ENCODE measurements at places on chromosomes 7 and 10.

GRCh38 chr10:23522345-23522744, 83.5 kb downstream of the OTUD1 start:
- no peak for DNase-seq

DNA sequence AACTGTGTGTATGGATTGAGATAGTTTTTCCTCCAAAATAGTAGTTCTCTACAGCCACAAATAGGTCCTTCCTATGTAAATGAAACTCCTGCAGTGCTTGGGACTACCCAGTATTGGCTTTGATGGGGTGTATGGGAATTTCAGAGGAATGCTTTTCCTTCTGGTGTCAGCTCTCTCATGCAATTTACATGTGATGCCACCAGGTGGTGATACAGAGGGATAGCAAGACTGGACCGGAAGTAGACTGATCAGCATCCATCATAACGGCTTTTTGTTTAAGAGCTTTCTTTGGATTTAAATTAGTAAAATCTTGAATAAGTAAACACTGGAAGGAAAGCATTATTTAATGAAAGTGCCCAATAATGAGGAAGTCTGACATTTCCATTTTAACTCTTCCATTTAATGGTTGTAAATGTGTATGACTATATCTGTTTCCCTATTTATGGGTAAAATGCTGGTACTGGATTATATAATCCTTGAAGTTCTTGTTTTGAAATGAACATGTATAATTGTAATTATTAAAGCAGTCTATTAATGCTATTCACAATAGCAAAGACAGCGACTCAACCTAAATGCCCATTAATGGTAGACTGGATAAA, 22.7 kb downstream of the DYNC1I1 start:
- no peak for DNase-seq

DNA sequence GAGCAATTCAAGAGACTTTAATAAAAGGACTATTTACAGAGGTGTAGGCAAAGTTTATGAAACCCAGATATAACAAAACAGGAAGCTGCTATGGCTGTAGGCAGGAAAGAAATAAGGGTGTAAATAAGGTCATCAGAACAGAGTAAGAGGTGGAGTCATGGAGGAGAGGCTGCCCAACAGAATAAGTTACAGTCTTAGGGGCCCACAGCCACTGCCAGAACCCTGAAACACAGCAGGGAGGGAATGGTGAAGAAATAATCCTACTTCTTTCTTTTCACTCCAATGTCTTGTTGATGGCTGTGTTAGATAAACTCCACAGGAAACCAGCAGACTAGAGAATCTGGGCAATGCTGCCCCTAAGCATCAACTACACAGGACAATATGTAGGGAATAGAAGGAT, 155.8 kb upstream of the TAC1 start:
- no peak for DNase-seq

- DNase-seq, result no peak
Observed at GRCh38 chr7:156175003-156175402, 362.7 kb upstream of the SHH start.

- DNase-seq, result no peak
Observed at GRCh38 chr10:32318476-32318896, 28.5 kb downstream of the EPC1 start.

GRCh38 chr7:22610263-22610662, 110.3 kb upstream of the STEAP1B start:
- no peak for DNase-seq

GRCh38 chr10:130027716-130028464, 63.8 kb upstream of the EBF3 start:
- no peak for DNase-seq

DNA sequence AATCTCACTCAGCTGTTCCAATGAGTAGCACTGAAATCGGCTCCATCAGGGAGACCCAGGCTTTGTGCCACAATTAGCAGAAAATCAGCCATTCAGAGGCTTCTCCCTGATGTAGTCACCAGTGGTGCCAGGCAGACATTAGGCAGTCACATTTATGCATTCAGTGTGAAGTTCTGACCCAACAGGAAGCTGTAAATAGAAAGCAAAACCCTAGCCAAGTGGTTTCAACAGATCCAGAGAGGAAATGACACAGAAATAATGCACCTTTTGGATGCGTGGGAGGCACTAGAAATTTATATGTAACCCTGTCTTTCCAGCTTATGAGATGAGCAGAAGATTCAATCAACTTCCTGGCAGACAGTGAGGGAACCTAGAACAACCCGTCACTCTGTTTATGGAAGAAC, 186.4 kb downstream of the PDE1C start:
- DNase-seq, result peak; percentile 94

- no peak for DNase-seq
Observed at GRCh38 chr10:11297136-11297535, 279.5 kb downstream of the CELF2 start.

DNA sequence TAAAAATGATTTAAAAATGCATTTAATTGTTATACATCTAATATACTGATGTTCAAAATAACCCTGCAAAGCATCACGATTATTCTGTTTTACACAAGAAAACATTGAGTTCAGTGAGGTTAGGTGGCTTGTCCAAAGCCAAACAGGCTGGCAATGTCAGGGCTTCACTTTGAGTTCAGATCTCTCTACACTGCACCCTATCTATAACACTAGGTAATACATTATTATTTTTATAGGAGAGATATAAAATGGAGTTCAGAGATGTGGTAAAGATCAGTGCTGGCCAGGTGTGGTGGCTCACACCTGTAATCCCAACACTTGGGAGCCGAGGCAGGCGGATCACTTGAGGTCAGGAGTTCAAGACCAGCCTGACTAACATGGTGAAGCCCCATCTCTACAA, 165.9 kb upstream of the MYO3A start:
- no peak for DNase-seq

DNA sequence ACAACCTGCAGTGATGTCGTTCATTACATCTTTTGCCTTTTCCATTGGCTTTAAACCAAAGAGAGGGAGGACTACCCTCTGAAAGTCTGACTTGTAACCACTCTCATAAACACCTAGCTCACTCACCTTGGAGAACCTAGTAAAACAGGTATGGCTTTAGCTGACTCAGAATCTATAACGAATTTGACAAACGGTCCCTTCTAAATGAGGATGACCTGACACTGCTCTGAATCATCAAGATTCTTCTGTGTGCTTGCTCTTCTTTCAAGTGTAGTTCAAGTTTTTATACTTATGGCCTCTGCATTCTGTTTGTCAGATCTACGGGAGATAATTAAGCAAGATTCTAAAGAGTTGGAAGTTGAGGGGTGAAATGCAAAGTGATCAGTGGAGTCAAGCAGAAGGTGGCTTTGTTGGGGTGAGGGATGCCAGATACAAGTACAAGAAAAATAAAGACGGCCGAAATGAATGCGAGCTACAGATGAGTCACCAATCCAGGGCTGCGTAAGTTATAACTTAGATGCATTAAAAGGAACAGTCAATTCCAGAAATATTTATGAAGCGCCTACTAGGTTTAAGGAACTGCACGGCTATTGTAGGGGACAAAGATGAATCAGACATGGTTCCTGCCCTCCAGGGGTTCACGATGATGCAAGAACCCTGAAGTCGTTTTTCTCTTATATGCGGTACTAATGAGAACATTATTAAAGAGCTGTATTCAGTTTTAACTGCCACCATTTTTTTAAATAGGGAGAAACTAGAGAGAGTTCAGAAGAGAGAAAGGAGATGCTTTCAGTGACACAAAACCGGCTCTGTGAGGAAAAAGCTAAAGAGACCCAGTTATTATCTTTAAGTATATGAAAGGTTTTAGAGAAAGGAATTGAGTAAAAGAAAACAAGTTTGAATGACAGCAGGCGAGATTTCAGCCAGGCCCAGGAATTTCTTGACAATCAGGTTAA, 6.5 kb downstream of the HIPK2 start:
- DNase-seq, result no peak

- DNase-seq, result no peak
Observed at GRCh38 chr7:155893664-155894063, 81.4 kb upstream of the SHH start.

- no peak for DNase-seq
Observed at GRCh38 chr7:38229386-38229785, 44.0 kb downstream of the TARP start.

GRCh38 chr10:132651511-132652029, 114.0 kb downstream of the INPP5A start:
- DNase-seq, result no peak

DNA sequence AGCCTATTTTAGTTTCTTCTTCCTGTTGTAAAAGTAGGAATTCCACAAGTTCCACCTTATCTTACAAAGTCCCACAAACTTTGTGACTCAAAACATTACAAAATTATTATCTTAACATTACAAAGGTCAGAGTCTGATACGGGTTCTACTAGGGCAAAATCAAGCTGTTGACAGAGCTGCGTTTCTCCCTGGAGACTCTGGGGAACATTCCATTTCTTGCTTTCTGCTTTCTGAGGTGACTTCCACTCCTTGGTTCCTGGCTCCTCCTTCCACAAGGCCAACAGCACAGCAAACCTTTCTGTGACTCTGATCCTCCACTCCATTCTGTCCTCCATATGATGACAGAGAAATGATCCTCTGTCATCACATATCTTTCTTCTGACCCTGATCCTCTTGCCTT, 10.6 kb downstream of the OR2F1 start:
- DNase-seq, result no peak

DNA sequence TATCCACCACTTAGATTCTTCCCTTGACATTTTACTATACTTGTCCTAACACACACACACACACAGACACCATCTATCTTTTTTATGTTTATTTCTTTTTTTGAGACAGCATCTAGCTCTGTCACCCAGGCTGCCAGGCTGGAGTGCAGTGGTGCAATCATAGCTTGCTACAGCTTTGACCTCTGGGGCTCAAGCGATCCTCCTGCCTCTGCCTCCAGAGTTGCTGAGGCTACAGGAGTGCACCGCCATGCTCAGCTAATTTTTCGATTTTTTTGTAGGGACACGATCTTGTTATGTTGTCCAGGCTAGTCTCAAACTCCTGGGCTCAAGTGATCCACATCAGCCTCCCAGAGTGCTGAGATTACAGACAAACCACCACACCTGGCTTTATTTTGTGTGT, 16.7 kb downstream of the WIPI2 start:
- no peak for DNase-seq

DNA sequence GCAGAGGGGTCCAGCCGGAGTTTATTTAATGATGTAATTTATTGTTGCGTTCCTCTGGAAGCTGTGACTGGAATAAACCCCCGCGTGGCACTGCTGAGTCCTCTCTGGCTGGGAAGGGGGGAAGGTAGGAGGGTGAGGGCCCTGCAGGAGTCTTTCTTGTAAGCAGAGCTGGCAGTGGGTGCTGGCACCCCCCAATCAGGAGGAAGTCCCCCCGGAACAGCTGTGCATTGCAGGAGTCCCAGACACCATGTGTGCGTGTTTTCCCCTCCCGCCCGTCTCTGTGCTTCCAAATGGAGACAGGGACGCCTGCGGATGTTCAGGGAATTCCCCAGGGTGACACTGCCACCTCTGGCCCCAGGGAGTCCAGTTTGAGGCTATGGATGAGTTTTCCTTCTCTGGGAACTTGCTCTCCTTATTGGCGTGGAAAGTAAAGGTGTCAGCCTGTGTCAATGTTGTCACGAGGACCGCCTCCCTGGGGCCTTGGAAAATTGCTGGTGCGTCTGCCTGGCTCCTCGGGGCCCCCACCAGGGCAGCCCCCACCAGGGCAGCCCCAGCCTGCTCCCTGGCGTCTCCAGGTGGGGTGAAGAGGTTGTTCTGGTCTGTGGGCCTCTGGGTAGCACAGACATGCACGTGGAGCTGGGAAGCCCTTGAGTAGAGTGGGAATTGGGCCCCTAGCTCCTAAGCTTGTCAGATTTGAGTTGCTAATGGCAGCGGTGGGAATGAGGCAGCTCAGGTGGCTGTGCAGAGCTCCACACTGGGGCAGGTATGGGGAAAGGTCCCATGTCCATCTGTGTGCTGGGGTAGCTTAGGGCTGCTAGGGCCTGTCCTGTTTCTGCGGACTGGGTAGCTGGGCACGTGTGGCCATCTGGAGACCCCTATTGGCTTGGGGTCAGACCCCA, 2.7 kb downstream of the FZD9 start:
- no peak for DNase-seq

- DNase-seq, result no peak
Observed at GRCh38 chr7:17546592-17546991, 248.1 kb downstream of the AHR start.

- DNase-seq, result peak; percentile 42
Observed at GRCh38 chr7:123122916-123123315, 76.9 kb downstream of the SLC13A1 start.

DNA sequence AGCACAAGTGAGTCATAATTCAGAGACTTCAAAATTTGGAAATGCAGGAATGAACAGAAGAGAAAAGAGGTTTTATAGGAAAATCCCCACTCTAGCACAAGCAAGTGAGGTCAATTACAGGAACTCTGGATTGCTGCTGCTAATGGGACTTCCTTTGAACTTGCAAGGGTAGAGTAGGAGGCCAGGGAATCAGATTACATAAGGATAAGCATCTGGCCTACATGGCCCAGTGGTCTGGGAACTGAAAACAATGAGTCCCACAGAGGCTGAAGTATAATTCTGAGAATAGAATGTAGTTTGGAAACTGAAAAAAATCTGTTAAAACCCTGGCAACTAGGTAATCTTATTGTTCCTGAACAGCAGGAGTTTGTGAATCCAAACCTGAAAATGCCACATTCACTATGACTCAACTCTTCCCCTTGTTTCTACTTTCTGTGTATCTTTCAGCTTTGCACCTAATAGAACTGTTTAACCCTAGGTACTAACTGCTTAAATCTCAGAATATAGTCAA, 66.5 kb downstream of the CTNNA3 start:
- DNase-seq, result no peak

DNA sequence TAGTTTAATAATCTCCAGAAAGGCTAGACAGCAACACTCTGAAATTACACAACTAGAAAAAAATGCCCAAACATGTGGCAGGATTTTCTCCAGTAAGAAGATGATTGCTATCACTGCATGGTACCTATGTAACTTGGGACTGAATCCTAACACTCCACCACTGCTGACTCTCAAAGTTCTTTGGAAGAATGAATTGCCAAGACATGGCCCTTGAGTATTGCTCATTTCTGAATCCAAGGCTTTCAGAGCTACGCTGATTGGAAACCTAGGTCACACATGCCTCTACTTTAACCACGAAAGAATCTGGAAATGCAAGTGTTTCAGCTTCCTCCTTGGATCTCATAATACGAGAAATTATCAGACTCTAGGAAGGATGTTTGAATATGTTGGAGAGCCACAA, 167.5 kb upstream of the CELF2 start:
- no peak for DNase-seq

- no peak for DNase-seq
Observed at GRCh38 chr10:7445474-7446185, 34.8 kb upstream of the SFMBT2 start.

- no peak for DNase-seq
Observed at GRCh38 chr10:21265622-21266021, 259.9 kb downstream of the SKIDA1 start.

DNA sequence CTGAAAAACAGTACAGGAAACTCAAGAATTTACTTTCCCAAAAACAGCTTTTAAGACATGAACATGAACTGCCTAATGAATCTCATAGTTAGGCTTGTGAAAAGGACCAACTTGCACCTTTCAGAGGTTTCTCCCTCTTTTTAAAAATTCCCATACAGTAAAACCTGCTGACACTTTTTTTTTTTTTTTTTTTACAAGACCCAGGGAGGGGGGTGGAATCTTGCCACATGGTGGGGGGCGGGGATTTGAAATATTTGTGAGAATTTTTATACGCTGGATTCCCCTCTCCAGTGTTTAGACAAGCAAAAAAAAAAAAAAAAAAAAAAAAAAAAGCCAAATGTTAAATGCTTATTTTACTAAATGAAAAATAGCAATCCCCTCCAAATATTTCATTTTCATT, 57.4 kb downstream of the HIBADH start:
- no peak for DNase-seq

GRCh38 chr7:22549051-22549450, 49.1 kb upstream of the STEAP1B start:
- no peak for DNase-seq
